SK-N-SH treated with all-trans-retinoic acid at 6 μM for 48 hours (cell line): ENCODE measurements at places on chromosomes 1 and 21.

GRCh38 chr1:5009376-5010065 lies 355.1 kb downstream of the AJAP1 start:
- no peak for ATAC-seq

DNA sequence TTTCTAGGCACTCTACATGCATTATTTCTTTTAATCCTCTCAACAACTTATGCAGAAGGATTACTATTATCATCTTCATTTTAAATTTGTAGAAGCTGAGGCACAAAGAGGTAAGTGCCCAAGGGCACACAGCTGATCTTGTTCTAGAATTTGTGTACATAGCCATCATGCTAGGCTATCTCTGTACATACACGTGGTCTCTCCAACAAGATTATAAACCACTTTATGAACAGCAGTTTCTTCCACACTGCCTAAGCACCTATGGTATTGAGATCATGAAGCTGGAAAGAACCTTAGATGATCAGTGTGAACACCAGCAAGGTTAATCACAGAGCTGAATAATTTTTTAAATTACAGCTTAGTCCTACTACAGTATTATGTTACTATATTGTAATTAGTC lies 28.9 kb downstream of the UCHL5 start:
- ATAC-seq: no peak

DNA sequence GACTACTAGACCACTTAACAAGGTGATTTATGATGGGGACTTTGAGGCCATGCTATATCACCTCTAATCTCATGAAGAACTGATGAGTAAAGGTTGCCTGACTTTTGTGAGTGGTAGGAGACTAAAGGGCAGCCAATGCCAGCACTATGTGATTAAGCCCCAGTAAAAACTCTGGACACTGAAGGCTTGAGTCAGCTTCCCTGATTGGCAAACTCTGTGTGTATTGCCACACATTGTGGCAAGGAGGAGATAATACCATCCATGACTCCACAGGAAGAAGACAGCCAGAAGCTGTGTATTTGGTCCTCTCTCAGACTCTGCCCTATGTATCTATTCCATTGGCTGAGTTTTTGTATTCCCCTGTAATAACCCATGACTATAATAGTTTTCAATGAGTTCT lies 413.3 kb upstream of the ZRANB2 start:
- ATAC-seq: no peak

DNA sequence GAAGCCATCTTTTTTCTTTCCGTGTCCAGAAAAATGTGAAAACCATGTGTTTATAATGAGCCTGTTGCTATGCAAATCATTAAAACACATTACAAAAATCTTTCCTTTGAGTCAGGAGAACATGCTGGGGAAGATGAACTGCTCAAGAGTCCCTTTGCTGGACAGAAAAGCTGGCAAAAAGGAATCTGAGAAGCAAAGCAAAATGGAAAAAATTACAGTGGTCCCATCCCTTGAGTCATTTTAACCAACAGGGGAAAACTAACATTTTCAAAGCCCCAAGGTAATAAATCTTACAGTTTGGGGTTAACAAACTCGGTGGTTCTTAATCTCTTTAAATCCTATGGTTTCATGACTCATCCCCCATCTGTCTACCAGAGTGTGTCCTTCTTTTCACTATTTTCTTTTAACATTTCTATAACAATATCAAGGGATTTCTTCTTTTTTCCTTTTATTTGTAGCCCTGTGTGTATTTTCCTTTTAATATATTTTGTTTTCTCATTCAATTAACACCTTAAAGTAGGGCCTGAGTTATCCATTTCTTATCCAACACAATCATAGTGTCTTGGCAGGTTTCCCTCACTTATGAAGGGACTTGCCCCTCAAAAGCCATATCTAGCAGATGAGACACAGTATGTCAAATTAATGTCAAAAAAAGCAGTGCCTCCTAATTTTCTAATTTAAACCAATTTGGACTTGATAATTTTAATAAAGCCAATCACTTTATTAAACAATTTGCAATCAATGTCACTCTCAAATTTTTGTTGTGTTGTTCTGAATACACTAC lies 105.4 kb downstream of the PTPN14 start:
- ATAC-seq: peak; percentile 57

GRCh38 chr1:88462096-88462487 lies 222.0 kb upstream of the PKN2 start:
- no peak for ATAC-seq

DNA sequence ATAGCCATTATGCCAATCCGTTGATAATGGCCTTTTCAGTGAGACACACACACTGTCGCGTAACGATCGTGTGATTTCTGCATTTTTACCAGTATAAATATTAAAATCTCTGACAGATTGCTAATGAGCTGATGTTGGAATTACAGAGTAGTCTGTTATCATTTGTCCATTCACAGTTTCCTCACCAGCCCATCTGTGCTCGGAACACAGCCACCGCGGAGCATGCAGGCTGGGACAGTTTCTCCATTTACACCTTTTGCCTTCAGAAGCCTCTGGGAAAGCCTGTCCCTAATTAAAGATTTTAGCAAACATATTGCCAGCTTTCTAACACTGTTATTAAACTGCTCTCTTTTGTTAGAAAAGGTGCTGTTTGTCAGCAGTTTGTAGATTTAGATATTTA lies 82.2 kb upstream of the BARHL2 start:
- no peak for ATAC-seq

GRCh38 chr1:40818264-40818961 lies 34.8 kb downstream of the KCNQ4 start:
- no peak for ATAC-seq

DNA sequence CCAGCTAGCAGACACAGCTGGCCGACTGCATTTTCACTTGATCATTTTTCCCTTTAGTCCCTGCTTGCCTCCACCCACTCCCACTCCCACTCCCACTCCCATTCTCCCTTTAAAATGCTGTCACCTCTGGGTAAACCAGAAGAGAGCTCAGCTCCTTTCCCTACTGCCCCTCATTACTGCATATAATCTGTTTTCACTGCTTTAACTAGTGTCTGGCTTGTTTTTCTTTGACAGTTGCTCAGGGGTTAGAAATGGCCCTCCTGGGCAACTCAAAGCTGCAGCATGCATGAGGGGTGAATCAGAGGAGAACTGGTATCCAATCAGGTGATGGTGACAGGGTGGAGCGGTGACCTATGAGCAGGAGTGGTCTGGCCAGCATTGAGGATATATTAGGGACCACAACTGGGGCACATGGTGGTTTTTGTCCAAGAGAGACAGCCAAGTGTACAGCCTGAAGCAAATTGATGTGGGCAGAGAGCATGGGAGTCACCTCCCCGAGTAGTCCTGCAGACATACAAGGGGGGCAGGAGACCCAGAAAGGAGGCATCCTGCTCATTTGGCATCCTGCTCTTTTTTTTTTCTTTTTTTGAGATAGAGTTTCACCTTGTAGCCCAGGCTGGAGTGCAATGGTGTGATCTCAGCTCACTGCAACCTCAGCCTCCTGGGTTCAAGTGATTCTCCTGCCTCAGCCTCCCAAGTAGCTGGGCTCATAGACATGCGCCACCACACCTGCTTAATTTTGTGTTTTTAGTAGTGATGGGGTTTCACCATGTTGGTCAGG lies 42.6 kb upstream of the SRSF10 start:
- ATAC-seq: peak; percentile 90
